Naive thymus-derived CD4-positive, alpha-beta T cell (primary cell): ENCODE measurements at places on chromosomes 5 and 9.
A peak's percentile ranks its signal among the peaks of the same experiment; 100 is the strongest.

DNA sequence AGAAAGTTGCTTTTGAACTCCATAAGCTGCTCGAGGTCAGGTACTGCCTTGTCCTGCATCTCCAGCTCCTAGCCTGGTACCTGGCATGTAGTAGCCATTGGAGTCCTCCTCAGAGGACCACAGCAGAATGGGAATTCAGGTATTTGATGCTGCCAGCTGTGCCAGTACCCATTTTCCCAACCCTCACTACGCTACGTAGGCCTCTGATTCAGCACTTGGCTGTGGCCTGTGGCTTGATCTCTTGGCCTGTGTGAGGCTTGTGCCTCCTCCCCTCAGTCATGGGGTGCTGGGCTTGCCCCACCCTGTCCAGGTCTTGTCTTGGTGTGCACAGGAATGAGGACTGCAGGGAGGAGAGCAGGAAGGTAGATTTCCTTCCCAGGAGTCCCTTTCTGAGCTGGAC is 11.8 kb downstream of the OTULIN start:
- no peak for DNase-seq

GRCh38 chr5:159405611-159406031 is 75.3 kb upstream of the IL12B start:
- DNase-seq, result no peak

- DNase-seq, result no peak
Observed at GRCh38 chr9:13615660-13616490, 336.4 kb upstream of the MPDZ start.

- DNase-seq, result no peak
Observed at GRCh38 chr9:378263-378662, 163.6 kb downstream of the DOCK8 start.

DNA sequence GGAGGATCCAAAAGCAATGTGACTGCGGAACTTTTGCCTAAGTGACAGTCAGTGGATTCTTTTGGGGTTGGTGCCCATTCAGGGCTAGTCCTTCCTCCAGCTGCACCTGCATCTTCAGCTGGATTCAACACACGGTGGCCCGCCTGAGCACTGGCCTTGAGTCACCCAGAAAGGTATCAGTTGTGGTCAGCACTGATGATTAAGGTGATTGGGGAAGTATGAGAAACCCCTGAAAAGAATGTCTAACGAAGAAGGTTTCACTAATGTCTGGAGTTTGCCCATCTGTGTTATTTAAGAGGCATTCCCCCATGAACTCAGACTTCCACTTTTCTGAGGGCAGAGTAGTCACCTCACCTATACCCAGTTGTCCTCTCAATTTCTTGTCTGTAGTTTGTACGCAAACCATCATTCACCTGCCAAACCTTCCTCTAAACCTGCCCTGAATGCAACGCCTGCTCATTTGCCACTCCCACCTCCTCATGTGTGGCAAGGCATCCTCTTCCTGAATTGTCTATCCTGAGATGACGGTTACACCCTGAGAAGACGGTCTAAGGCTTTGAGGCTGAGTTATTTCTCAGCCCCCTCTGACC is 27.2 kb downstream of the CSF2 start:
- DNase-seq, result no peak

GRCh38 chr5:115661101-115661500 is 35.3 kb upstream of the TMED7 start:
- no peak for DNase-seq

- DNase-seq, result no peak
Observed at GRCh38 chr9:25716220-25716872, 38.1 kb upstream of the TUSC1 start.

DNA sequence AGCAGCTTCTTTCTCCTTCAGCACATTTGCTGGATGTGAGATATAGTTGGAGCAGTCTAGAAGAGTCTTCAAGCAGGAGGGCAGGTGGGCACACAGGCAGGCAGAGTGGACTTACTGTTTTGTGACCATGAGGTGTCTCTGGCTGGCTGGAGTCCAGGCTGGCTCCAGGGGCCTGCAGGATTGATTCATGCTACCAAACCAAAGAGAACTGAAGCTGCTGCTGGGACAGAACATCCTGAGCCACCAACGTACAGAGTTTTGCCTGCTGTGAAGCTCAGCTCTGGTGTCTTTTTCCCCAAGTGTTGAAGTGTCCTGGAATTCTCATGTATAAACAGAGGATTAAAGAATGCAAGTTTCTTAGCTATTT is 45.7 kb downstream of the CYSTM1 start:
- no peak for DNase-seq

- no peak for DNase-seq
Observed at GRCh38 chr9:121682201-121682600, 30.8 kb downstream of the DAB2IP start.

DNA sequence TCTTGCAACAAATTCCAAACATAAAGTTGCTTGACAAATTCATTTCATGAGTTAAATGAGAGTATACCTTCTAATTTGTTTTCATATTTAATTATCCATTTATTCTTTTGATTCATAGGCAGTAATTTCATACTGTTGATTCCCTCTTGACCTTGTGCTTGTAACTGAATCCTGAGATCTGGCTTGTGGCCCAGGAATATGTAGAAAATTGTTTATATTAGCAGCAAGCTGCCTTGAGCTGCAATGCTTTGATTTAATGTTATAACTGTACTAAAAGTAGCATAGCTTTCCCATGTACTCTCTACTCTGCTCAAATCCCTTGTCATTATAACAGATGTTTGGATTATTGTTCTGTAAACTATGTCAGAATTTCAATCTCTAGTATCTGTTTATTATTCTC is 780.7 kb downstream of the NR2F1-AS1 start:
- DNase-seq, result no peak

- DNase-seq, result no peak
Observed at GRCh38 chr9:5436441-5436840, 1.3 kb downstream of the PLGRKT start.

DNA sequence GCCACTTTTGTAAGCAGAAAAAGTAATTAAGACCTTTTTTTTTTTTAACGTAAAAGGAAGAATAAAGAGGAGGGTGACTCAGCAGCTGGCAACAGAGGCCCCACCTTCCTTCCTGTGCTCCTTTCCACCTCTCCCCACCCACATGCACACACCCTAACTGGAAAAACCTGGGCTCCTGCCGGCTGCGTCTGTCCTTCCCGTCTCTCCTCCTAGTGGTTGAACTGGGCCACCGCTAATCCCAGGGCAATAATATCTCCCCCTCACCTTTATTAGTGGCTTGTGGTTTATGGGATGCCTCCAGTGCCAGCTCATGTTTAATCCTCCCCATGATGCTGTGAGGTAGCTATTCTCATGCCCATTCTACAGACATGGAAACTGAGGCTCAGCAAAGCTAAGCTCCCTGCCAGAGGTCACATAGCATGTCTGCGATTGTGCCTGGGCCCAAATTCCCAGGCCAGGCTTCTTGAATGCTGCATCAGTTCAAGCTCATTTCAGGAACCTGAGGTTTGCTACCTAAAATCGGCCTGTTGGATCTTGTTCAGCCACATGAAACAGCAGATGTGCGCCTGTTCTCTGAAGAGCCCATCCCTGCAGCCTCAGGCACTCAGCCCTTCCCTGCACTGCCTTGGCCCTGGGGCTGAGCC is 60.9 kb upstream of the IL17B start:
- DNase-seq, result no peak

DNA sequence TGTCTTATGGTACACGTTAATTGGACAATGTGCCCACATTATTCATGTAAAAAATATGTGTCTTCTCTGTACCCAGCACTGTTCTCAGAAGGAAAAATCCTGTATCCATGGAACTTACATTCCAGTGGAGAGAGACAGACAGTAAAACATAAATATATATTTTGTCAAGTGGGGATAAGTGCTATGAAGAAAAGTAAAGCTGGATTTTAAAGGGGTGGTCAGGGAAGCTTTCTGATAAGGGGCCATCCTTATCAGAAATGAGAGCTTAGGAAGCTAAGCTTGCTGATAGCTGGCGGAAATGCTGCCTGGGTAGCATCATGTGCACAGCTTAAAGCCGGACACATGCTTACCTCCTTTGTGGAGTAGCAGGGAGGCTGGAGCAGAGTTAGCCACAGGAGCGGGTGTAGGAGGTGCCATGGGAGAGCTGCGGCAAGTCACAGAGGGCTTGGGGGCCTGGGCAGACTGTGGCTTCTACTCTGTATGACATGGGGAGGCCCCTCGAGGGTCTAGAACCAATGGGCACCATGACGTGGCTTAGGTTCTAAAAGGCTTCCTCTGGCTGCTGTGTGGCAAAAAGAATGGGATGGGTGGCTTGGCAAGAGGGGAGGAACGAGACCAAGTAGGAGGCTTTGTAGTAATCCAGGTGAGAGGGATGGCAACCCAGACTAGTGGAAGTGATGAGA is 141.7 kb downstream of the FGF1 start:
- no peak for DNase-seq

GRCh38 chr9:105074491-105074890 is 146.5 kb upstream of the ABCA1 start:
- DNase-seq, result no peak

DNA sequence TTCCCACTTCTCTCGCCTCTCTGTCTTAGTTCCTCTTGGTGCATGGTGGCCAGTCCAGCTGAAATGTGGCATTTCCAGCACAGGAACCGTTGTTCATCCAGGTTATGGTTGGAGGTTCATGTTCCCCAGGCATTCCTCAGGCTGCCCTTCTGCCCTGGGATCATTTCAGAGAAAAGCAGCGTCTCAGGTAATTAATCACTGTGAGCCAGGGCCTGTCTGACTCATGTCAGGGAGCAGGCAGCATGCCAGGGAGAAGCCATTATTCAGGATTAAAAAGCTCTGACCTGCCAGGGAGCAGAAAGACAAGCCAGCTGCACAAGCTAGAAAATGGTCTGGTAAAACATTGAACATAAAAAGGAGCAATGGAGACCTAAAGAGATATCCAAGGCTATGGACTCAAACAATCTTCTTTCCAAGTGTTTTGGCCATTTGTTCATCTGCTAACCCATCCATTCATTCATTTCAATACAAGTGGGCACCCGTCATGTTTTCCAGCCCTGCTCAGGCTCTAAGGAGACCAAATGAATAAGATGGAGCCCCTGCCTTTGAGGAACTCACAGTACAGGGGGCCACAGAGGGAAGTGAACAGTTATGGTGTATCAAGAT is 241.4 kb downstream of the DRD1 start:
- no peak for DNase-seq

- DNase-seq, result no peak
Observed at GRCh38 chr9:76654051-76654461, 110.2 kb upstream of the PCA3 start.

- no peak for DNase-seq
Observed at GRCh38 chr5:23635938-23636337, 128.5 kb downstream of the PRDM9 start.

GRCh38 chr5:174732036-174733020 is 7.9 kb downstream of the MSX2 start:
- no peak for DNase-seq

- no peak for DNase-seq
Observed at GRCh38 chr9:129724456-129725190, 28.2 kb downstream of the PTGES start.

GRCh38 chr5:39102684-39103155 is 28.5 kb upstream of the RICTOR start:
- no peak for DNase-seq

DNA sequence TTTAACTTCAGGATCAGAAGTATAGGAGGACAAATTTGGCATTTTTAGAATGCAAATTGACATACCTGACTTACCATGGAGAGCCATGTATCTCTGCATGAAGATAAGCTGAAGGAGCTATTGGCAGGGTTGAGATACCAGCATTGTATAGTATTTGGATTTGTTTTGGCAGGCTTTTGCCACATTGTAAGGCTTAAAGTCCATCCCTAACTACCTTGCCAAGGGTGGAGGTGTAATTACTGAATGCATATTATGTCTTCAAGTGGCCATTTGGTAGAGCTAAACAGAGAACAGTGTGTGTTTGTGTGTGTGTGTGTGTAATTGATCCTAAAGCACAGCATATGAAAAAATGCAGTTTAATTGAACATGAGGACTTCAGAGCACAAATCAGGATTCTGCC is 324.7 kb downstream of the FAM170A start:
- no peak for DNase-seq

DNA sequence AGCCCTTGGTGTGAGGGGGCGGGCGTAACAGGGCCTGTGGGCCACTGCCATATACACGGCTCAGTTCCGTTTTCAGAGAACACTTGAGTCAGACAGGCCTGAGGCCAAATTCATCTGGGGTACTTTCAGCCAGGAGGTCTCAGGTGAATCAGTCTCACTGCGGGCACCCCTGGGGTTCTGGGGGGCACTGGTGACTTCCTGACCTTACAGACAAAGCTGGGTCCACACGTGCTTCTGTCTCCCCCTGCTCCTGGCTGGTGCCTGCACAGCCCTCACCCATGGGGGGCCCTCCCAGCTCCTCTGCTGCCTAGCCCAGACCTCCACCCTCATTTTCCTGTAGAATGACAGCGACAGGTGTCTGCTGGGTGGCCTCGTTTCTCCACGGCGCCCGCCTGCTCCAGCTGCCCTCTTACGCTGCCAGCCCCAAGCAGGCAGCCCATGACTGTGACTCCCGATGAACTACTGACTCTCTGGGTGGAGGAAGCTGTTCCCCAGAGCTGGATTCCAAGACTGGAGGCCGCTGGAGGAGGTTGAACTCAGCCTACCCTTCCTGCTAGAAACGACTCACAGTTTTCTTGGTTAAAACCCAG is 374.1 kb upstream of the IRX4 start:
- DNase-seq, result no peak

DNA sequence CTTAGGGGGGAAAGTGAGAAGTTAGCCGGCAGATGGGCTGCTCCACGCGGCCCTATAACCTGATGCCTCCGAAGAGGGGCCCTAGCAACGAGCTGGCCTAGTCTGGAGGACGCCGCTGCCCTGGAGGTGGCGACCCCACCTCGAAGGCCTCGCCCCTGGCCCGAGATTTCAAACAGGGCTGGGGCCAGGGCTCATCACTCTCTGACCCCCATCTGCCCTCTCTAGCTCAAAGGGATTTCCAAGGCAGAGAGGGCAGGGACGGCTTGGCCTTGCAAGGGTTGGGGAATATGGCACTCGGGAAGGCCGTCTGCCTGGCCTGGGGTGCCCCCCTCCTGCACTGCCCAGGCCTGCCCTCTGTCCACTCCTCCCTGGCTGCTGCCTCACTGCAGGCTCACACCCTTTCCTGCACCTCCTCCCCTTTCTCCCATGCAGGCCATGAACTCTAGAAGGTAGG is 25.5 kb upstream of the TIFAB start:
- DNase-seq, result no peak

- DNase-seq, result no peak
Observed at GRCh38 chr9:385818-386398, 171.2 kb downstream of the DOCK8 start.

- DNase-seq, result peak; percentile 27
Observed at GRCh38 chr5:59673438-59674058, 220.0 kb downstream of the PDE4D start.

- DNase-seq, result no peak
Observed at GRCh38 chr5:132454361-132454760, 36.2 kb downstream of the IRF1 start.
